Stimulated activated effector memory CD8-positive, alpha-beta T cell treated with anti-CD3 and anti-CD28 coated beads, Interleukin-12 subunit alpha, Interleukin-12 subunit beta, amount 100 ng/mL, for 72 hours (primary cell): ENCODE measurements at places on chromosomes 5 and 9.
A peak's percentile ranks its signal among the peaks of the same experiment; 100 is the strongest.

GRCh38 chr5:179802207-179802883 lies 4.3 kb downstream of the MGAT4B start:
- no peak for DNase-seq

- no peak for DNase-seq
These were observed 34.4 kb upstream of the SLC25A51 start for GRCh38 chr9:37938121-37938891.

DNA sequence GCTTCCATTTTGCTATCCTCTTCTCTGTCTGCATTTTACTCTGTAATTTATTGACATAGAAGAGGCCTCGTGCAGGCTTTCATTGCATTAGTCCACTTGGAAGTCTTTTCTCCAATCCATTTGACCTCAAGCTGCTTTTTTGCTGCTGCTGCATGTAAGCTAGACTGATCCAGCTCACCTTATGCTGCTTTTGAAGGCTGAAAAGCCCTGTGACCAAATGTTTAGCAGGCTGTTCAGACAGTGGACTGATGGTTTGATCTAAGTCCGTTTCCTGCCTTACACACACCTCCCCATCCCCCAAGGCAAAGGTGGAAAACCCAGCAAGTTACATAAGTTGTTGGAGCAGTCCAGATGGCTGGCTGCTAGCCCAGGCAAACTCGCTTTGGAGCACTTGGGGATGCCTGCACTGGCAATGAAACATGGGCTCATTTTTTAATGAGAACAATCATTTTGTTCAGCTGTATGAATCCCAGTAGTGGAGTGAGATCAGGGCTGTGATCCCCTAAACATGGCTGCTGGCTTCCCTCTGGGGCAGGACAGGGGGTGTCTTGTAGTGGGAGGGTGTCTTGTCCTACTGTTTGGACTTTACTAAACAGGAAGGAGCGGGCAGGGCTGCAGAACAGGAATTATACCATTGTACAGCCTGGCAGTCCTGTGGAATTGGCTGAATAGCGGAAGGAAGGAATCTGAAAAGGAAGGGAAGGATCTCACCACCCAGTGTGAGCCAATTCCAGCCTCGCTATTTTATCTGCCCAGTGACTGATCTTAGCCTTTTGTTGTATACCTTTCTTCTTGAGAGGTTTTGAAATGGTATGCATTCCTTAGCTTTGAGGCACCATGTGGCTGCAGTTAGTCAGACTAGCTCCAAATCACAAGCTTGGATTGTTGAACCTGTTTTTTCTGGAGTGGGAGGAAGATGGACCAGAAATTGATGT lies 212.0 kb downstream of the ARHGAP26 start:
- no peak for DNase-seq

- DNase-seq: no peak
These were observed 17.9 kb upstream of the DAPK1 start for GRCh38 chr9:87479801-87480201.

GRCh38 chr9:131657940-131658339 lies 81.9 kb downstream of the RAPGEF1 start:
- DNase-seq: no peak

DNA sequence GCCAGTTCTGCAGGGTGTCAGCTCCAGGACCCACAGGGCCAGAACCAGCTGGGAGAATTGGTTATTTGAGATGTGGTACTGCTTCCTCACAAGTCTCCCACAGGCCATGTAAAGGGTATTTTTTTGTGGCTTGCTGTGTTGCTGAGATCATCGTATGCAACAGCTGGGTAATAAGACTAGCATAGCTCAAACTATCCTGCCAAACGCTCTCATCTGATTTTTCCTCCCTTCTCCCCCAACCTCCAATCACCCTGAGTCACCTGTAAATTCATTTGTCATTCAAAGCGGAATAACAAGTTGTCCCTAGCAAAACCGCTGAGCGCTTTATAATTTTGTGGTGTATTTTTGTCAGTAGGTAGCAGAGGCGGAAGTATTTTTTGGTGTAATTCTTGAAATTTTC lies 63.2 kb downstream of the NSG2 start:
- no peak for DNase-seq

GRCh38 chr5:44869928-44870327 lies 61.2 kb downstream of the MRPS30 start:
- no peak for DNase-seq

DNA sequence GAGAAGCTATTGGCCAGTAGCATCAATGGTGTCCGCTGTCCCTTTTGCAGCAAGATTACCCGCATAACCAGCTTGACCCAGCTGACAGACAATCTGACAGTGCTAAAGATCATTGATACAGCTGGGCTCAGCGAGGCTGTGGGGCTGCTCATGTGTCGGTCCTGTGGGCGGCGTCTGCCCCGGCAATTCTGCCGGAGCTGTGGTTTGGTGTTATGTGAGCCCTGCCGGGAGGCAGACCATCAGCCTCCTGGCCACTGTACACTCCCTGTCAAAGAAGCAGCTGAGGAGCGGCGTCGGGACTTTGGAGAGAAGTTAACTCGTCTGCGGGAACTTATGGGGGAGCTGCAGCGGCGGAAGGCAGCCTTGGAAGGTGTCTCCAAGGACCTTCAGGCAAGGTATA lies 10.8 kb downstream of the TRIM32 start:
- DNase-seq: no peak

DNA sequence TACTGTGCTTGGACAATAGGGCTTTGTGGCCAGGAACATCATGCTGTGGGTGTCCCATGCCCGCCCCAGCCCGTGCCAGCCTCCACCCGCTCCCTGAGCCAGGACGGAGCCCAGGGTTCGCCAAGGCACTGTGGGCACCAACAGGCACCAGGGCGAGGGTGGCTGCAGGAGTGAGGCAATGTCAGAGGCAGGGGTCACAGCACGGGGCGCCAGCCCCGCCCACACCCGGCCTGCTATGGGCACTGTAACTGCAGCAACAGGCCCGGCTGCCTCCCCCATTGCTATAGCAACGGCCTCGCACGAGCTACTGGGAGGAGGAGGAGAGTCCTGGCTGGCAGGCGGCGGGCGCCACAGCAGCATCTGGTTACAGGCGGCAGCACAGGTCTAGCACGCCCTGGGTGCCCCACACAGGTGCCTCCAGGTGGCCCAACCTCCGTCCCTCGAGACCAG lies 2.5 kb downstream of the ABCA2 start:
- no peak for DNase-seq

- DNase-seq: peak; percentile 33
These were observed 144.9 kb downstream of the BARX1 start for GRCh38 chr9:93810028-93810971.

DNA sequence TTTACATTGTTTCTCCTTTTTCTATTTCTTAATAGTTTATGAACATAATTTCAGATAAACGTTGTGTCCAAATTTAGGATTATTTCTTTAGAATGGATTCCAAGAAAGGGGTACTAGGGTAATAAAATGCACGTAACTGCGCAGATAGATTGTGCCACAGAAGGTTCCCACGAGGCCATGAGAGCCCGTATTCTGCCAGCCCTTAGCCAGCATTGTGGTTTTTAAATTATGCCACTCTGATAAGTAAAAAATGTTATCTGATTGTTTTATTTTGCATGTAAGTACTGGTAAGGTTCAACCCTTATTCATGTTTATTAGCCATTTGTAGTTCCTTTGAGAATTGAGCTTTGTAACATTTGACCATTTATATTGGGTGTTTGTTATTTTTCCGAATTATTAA lies 88.7 kb downstream of the PRKACG start:
- no peak for DNase-seq

- no peak for DNase-seq
These were observed 26.7 kb downstream of the APBA1 start for GRCh38 chr9:69645488-69645887.
